ENCODE measurements at places on chromosomes 3 and 15.

DNA sequence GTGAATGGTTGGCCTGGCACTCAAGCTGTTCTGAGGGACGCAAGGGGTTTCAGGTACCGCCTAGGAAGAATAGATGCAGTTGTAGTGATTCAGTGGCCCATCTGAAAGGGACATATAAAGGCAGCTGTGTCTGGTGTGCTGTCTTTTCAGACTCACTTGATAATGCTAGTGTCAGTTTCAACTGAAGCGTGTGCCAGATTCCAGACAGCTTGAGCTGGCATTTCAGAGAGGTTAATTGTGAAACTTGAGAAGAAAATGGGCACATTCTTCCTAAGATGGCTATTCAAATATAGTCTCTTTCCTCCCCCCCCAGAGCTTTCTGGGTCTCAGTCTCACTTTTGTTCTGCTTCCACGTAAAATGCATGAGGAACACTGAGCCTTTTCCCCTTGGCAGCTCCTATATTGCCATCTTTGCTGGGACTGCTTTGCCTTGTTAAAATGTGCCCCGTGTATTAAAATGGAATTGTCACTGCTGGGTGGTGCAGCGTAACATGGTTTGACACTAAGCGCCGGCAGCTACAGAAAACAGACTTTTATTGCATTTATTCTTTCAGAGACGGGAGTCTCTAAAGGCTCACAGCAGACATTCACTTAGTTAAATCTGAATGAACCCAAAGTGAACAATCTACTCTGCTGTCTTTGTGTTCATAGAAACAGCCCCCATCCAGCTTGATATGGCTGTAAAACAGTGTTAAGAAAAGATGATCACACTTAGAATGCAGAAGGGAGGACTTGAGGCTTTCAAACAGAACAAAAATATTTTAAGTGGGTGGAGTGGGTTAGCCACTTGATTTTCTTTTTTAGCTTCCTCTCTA is 478.7 kb downstream of the RBMS3 start:
- DNase-seq: no peak

GRCh38 chr3:138005627-138006026 is 4.3 kb upstream of the CLDN18 start:
- no peak for DNase-seq

DNA sequence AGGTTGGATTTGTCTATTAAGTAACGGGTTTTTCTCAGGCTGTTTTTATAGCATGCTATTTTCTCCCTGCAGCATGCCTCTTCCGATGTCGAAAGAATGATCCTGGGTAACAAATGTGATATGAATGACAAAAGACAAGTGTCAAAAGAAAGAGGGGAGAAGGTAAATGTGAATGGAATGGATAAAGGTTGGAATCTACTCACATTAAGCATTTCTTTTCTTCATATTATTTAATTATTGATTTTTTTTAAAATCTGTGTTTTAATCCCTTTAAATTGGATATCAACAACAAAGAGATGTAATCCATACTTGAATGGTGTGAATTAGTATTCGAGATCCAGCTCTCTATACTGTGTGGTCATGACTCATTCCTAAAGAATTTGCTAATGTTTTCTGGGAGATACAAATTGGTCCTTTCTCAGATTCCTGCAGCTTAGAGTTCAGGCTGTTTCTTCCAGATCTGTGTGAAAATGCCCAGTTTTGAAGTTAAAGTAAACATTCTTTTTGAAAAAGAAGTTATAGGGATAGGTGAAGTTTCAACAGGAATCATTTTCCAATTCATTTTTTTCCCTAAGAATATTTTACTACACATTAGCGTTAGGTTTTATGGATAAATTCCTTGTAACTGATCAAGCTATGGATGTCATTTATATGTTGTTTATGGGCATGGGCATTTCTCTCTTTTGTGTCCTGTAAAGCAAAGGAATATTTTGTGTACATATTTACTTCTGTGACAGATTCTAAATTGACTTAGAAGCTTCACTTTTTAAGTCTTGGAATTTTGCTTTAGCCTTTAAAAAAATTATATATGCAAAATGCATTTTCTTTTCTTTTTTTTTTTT is 20.8 kb upstream of the APH1B start:
- DNase-seq: no peak

GRCh38 chr3:164679245-164679644 is 399.1 kb downstream of the SI start:
- DNase-seq: no peak

DNA sequence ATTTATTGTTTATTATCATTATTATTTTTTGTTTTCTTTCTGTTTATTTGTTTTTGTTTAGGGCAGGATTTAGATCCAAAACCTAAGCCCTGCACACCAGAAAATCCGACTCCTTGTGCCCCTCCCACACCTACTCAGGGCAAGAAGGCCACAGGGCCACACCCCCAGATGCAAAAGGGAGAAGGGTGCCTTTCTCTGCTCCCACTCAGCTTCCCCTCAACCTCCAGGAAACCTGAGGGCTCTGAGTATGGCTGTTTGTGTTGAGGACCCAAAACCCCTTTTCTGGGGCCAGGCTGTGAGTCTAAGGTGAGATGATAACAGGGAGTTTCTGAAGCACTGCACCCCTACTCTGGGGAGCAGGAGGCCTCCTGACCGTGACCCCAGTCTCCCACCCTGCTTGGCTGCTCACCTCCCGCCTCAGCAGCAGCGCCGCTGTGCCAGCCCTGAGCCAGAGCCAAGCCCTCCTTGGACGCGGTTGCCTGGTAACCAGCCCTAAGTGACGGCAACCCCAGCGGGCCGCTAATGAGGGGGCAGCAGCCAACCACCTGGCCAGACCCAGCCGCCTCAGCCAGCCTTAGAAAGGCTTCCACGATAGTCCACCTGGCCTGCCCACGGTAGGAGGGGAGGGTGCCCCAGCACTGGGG is 6.4 kb upstream of the C15orf39 start:
- DNase-seq: no peak

- no peak for DNase-seq
Measured at GRCh38 chr3:52014613-52015012, 18.9 kb upstream of the RPL29 start.

- no peak for DNase-seq
Measured at GRCh38 chr3:39279745-39280517, at the start of gene CX3CR1. Gene CX3CR1, minus strand, starts transcription at chr3:39280036. Its CDS starts 13,527 bp downstream, at chr3:39266509.

DNA sequence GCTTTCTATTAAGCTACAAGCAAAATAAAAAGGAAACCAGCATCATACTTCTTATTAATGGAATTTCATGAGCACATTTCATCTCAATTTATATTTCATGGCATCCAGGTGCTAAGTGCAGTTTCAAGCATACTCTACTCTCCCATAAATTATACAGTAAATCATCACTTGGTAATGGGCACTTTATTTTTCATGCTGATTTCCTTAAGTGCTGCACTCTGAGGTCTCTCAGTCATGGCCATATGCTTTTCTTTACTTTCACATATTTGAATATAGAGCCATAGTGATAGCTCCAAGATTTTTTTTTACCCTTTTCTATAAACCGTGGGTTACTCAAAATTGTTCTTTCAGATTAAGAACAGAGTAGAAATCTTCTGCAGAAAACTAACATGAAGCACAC is 1505.7 kb upstream of the CADM2 start:
- no peak for DNase-seq

- DNase-seq: no peak
Measured at GRCh38 chr3:64759811-64760210, 72.0 kb upstream of the ADAMTS9 start.

DNA sequence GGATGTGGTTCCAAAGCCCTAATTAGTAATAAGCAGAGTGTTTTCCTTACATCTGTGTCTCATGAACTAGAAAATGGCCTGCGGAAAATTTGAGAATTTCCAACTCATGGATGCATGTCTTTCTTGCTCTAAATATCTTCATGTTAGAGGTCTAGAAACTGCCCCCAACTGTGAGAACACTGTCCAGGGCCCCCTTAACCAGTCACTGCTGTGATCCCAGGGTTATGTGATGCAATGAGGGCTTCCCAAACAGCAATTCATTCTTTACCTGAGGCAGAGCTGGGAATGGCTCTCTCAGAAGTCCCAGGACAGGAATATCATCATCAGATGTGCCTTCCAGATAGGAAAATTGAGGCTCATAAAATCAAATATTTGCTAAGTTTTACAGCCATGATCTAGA is 8.2 kb downstream of the NPAP1 start:
- no peak for DNase-seq

DNA sequence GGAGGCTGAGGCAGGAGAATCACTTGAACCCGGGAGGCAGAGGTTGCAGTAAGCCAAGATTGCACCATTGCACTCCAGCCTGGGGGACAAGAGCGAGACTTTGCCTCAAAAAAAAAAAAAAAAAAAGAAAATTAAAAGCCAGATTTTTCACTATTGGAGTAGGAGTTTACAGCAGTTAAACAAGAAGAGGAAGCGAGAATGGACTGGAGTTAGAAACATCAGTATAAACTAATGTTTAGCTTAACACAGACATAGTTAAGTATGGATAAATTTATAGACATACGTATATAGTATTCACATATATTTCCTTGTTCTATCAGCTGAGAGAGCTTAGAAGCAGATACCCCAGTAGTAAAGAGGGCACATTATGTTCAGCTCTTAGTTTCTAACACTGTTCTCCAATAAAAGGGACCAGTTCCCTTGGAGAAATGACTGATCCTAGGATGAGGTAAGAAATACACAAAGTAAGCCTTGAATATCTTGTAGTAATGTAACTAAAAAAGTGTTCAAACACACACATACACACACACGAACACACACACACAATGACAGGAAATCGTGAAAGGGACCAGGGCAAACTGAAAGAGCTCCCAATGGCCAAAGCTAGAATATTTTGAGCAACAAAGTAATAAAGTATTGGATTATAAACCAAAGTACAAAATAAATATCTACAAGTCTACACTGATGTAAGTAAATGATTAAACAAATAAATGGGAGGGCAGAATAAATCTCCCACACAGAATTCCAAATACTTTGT is 25.1 kb downstream of the PIK3CB start:
- no peak for DNase-seq

DNA sequence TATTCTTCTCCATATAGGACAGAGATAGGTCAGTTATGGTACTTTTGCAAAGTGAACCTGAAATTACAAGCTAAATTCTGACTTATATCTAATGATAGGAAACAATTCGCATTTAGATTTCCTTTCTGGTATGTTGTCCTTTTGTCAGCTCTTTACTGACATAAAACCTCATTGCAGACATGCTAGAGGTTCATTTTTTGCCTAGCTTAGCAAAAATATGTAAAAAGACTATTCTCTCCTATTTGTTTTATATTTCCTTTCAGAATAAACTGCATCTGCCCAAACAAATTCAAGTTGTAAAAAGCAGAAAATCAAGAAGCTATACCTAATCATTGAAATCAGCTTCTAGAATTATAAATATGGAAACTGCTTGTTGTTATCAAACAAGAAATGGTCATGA is 168.7 kb downstream of the PPM1L start:
- no peak for DNase-seq

- no peak for DNase-seq
Measured at GRCh38 chr3:160735826-160736225, 20.2 kb upstream of the PPM1L start.

GRCh38 chr15:61063875-61064320 is 165.2 kb downstream of the RORA start:
- no peak for DNase-seq

- no peak for DNase-seq
Measured at GRCh38 chr3:127573912-127574311, 16.6 kb downstream of the TPRA1 start.

- no peak for DNase-seq
Measured at GRCh38 chr15:101027920-101028319, 108.8 kb downstream of the LRRK1 start.

GRCh38 chr3:149180057-149180573 is 41.5 kb downstream of the CP start:
- no peak for DNase-seq

GRCh38 chr15:88465633-88466224 is 1.5 kb downstream of the MRPL46 start:
- DNase-seq: no peak

DNA sequence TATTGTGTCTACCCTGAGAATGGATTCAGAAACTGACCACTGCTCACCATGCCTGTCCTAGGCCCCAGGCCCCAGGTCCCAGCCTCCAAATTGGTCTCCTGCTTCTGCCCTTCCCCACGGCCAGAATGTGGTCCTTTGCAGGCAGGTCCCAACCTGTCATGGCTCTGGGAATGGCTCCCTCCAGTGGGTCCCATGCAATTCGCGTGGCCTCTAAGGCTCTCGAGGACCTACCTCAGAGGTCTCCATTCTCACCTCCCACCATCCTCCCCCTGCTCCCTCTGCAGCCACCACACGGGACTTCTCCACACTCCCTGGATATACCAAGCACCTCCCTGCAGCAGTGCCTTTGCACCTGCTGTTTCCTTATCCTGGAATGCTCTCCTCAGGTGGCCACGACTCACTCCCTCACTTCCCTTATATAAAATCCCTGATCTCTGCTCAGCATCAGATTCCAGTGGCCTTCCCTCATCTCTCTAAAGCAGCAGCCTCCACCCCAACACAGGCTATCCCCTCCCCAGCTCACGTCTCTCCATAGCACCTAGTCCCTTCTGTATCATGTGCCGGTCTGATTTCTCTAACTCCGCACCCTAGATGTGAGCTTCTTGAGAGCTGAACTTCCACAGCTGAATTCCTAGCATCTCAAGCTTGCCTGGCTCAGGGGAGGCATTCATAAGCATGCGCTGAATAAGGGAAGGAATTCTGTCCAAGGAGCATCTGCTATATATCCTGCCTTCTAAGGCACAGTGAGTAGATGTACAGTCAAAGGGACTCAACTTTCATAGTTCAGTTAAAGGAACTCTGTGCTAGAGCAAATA is 56.9 kb downstream of the ARRDC4 start:
- no peak for DNase-seq

- DNase-seq: no peak
Measured at GRCh38 chr3:133413161-133414020, 13.5 kb downstream of the BFSP2 start.

DNA sequence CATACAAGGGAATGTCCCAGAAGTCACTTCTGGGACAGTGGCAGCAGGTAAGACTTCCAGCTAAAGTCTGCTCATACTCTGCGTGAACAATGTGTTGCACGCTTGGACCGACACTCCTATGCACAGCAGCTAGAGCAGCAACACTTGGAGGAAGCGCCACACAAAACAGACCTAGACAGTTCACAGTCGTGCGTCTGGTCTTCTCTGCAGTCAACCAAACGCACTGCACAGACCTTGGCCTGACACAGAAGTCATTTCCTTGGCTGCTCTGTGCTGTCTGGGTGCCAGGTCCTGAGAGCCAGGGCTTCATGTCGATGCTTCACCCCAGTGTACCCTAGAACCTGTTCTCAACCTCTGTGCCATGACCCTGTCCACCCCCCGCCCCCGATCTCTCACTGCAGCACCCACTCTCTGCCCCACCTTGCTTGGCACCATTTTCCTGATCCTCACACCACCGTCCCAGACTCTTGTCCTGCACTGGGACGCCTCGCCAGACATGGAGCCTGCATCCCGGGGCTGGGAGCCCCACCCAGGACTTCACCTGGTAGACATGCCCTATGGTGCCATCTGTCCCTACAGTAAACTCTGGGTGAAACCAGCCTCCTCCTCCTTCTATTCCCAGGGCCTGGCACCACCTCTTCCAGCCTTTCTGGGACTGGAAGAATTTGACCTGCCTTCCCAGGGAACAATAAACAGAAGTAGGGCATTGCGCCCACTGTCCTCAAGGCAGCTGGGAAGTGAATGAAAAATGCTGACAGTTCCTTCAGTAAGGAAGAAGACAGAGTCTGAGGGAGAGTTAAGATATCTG is 3.1 kb downstream of the ATP10A start:
- peak; percentile 82 for DNase-seq

All from CD8-positive, alpha-beta T cell (primary cell).